ENCODE measurements at places on chromosomes 3 and 15. TPM values are rescaled to one million over a fixed set of nuclear protein-coding genes. Genes with fewer than 3 reads are reported as not detected.

CCDC54 gene
- total RNA-seq = not detected

SLC12A1 gene
- not detected for total RNA-seq

SLC22A13 gene
- total RNA-seq = 0.28 TPM

UROC1 gene
- not detected for total RNA-seq

MYLK gene
- 191 TPM for total RNA-seq

CHRFAM7A gene
- 0.14 TPM for total RNA-seq

PRTG gene
- total RNA-seq = 2.4 TPM

PPP2R3A gene
- total RNA-seq = 7.0 TPM

Measured in smooth muscle cell of bladder (primary cell).